ENCODE measurements at places on chromosomes 16 and 17. TPM values are rescaled to one million over a fixed set of nuclear protein-coding genes. Genes with fewer than 3 reads are reported as not detected.

The SPN gene
- not detected for total RNA-seq

The KRTAP4-1 gene
- total RNA-seq, result not detected

The KRT25 gene
- not detected for total RNA-seq

The NUFIP2 gene
- total RNA-seq, result 22.6 TPM

The RNF112 gene
- total RNA-seq, result 0.18 TPM

The PRCD gene
- 0.86 TPM for total RNA-seq

The NPIPA3 gene
- 1.4 TPM for total RNA-seq

The CCL1 gene
- not detected for total RNA-seq

The PERCC1 gene
- not detected for total RNA-seq

The EIF3CL gene
- total RNA-seq, result 80.4 TPM

The TPPP3 gene
- not detected for total RNA-seq

The C17orf100 gene
- not detected for total RNA-seq

GRCh38 chr17:17609121-17609520 is 17.6 kb upstream of the PEMT start:
- peak; percentile 12 for DNase-seq

DNA sequence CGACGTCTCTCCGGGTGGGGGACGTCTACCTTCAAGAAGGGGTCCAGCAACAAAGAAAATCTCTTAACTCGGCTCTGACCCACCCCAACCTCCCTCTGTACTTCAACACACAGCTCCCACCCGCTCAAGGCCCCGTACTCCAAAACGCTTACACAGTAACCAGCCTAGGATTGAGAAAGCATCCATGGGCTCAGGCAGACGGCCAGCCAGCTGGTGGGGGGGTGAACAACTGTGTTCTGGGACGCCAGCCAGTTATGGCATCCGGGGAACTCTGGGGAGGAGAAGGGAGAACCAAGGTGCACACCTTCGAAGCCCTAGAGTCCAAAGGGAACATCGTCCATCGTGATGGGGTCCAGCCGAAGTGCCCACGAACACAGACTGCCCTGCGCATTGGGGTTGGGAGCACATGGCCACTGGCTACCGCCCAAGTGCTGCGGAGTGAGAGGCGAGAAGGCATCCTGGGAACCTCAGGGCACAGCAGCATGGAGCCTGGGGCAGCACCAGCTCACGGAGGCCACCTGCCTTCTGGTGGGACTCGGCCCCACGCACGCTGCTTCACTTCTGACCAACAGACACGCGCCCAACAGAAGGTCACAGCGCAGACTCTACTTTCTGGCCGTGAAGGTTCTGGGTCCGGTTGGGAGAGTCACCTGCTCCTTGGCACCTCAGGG is 14.3 kb downstream of the SLC16A3 start:
- DNase-seq, result peak; percentile 54

DNA sequence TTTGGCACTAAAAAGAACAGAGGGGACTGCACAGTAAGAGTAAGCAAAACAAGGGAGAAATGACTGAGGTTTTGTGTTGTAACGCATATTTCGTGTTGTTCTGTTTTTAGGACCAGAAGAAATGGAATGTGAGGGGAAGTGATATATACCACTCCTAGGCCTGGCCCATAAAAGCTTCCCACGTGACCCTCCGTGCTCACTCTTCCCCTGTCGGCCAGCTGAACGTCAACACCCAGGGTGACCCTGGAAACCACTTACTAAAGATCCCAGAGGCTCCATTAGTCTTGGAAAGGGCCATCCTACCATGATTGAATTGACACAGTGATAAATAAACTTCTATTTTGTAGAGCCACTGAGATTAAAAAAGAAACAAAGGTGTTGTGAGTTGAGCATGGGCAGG is 79.8 kb downstream of the HELZ start:
- DNase-seq, result no peak

- peak; percentile 30 for DNase-seq
These were observed 23.9 kb downstream of the ACLY start for GRCh38 chr17:41894791-41895331.

DNA sequence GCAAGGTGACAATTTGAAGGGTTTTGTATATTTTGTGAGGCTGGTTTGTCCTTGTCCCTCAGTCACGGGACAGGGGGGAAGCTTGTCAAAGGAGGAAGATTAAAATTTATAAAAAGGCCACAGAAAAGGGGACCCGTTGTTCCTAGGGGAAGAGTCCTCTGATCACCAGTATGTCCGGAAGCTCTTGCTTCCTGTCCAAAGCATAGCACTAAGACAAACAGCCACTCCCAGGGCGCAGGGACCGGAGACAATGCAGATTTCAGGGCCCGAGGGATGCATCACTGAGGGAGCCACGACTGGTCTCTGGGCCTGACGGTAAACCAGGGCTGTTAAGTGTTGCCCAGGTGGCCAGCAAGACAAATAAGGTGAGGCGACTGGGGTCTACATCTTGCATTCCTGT is 95.2 kb downstream of the MAF start:
- DNase-seq, result no peak

DNA sequence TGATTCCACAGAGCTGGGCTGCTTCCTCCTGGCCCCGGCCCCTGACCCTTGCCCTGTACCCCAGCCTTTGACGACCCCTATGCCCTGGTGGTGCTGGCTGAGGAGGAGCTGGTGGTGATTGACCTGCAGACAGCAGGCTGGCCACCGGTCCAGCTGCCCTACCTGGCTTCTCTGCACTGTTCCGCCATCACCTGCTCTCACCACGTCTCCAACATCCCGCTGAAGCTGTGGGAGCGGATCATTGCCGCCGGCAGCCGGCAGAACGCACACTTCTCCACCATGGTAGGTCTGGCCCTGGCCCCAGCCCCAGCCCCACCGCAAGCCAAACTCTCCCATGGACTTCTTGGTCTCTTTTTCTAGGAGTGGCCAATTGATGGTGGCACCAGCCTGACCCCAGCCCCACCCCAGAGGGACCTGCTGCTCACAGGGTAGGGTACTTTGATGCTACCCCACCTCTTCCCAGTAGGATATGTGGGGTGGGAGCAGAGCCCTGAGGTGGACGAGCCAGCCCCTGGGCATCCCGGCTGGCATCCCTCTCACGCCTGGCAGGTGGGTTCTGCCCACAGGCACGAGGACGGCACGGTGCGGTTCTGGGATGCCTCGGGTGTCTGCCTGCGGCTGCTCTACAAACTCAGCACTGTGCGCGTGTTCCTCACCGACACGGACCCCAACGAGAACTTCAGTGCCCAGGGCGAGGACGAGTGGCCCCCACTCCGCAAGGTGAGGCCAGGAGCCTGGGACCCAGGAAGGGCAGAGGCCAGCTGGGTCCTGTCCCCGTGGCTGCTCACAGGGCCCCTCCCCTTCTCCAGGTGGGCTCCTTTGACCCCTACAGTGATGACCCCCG is 19.0 kb upstream of the MYO15B start:
- no peak for DNase-seq

- no peak for DNase-seq
These were observed 3.7 kb downstream of the KIAA0753 start for GRCh38 chr17:6636616-6637457.

GRCh38 chr17:67111327-67111726 is 67.0 kb downstream of the CACNG1 start:
- no peak for DNase-seq

DNA sequence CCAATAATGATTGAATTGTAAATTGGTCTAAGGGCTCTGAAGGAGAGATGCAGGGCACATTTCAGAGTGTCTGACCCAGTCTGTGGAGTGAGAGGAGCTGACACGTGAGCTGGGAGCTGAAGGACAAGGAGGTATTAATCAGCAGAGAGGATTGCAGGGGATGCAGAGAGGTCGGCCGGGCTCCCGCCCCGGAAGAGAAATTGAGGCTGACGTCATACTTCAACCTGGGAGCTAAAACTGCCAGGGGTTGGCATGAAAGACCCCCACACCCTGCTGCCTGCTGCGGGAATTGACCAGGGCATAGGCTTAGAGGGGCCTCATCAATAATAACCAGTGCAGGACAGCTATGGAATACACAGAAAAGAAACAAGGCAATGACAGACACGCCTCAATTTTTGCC is 53.6 kb upstream of the CLEC19A start:
- DNase-seq, result no peak

- DNase-seq, result no peak
These were observed 19.4 kb upstream of the CRISPLD2 start for GRCh38 chr16:84800158-84800978.

GRCh38 chr17:72056155-72056554 is 64.7 kb upstream of the SOX9 start:
- no peak for DNase-seq

GRCh38 chr17:10360578-10360977 is 12.2 kb downstream of the MYH13 start:
- DNase-seq, result no peak

DNA sequence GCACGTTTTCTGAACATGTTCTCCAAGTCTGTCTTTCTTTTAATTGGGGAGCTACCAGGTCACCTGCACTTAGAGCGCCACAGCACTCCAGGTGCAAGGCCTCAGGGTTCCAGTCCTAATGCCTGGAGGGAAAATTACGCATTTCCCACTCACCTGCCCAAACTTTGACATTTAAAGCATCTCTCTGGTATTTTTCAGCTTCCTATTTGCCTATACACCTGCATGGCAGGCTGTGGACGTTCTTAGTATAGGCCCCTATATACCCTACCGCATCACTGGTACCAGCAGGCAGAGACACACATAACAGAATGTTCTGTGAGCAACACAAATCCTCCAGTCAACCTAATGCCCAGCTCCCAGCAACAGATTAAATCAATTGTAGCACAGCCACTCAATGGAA is 213.3 kb downstream of the MRTFB start:
- no peak for DNase-seq

- DNase-seq, result no peak
These were observed 9.8 kb downstream of the NHERF1 start for GRCh38 chr17:74757931-74758847.

GRCh38 chr17:47072886-47073285 is 93.8 kb upstream of the RPRML start:
- no peak for DNase-seq

DNA sequence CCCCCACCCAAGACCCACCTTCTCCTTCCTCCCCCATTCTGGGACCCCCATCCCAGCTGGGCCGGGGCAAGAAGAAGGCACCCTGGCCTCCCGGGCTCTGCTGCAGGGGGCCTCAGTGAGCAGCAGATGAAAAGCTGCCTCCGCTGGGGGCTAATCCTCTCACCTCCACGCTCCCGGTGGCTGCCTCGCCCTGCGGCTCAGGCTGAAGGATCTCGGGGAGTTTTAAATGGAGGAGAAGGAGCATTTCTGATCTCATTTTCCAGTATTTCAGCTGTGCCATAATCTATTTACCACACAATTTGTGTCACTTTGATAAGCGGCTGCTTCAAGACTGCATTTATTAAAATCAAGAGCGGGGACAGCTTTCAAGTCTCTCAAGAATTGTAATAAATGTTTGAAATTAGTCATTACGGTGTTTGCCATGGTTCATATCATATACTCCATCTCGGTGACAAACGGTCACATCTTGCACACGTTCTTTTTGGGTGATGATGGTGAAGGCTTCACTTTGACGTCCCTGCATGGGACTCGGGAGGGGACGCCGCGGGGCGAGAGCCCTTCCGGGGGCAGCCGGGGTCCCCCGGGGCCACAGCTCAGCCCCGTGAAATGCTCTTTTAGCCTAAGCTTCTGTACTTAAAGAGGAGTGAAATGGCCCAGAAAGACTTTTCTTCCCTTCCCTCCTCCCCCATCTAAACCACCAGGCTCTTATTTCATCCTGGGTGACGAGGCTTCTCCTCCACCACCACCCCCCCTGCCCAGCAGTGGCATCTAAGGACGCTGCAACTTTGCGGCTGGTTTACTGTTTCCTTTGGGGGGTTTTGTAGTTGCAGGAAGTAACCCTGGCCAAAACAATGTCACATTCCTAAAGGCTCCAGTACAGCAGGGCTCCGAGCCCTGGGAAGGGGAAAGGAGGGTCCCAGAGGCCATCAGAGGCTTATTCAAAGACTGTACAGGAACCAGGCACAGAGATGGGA is 313.1 kb upstream of the TNRC6C start:
- peak; percentile 38 for DNase-seq

DNA sequence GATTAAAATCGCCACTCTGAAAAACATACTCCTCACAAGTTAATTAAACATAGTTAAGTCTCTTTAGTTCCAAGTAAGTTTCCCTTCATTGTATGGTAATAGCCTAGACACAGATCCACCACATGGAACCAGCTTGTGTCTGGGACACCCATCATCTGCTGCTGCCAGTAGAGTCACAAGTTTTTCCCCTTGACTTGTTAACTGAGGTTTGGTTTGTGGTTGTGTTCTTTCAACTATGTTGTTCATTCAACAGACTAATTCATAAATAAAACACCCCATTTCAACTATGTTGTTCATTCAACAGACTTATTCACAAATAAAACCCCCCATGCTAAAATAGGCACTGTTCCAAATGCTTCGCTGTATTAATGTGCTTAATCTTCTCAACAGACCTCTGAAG is 24.4 kb downstream of the YWHAE start:
- DNase-seq, result no peak

DNA sequence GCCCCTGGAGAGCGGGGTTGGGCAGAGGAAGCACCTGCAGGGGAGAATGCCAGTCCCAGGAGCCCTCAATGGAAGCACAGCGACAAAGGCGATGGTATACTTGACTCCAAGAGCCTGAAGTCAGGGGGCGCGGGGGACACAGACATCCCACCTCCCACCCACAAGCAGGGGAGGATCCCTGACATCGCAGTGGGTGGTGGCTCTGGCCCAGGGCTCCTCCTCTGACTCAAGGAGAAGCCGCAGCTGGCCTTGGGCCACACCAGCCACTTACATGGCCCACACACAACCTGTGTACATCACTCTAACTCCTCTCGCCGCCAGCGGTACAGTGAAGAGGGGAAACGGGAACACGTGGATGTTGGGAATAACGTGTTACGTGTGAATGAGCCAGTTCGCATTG is 44.3 kb downstream of the FZD2 start:
- no peak for DNase-seq

- DNase-seq, result peak; percentile 94
These were observed at the start of gene KCNJ2 for GRCh38 chr17:70168977-70169708. KCNJ2 (plus strand) TSS chr17:70169532; CDS start chr17:70175040, 5,508 bp downstream.

- no peak for DNase-seq
These were observed 13.2 kb upstream of the SLC12A3 start for GRCh38 chr16:56851671-56852400.

DNA sequence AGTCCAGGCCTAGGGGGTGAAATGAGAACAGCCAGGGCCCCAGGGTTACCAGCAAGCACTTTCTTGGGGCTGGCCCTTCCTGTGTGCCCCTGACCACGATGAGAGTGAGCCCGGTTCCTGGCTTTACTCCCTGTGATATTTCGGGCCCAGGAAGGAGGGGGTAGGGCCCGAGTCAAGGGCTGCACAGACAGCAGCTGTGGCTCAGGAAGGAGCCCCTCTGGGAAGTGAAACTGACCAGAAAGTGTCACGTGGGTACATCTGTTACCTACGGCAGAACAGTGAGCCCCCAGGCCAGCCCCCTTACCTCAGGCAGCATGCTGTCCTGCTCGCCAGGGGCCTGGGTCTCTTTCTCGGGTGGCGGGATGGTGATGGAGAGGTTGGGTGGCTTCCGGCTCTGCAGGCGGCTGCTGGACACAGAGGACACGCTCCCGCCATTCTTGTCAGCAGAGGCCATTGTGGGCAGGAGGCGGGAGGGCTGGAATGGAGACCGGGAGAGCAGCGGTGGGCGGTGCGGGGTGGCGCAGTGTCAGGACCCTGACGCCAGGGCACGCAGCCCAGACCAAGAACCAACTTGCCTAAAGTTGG is 13.8 kb downstream of the AANAT start:
- DNase-seq, result no peak
